ENCODE measurements at places on chromosomes 4 and X.

DNA sequence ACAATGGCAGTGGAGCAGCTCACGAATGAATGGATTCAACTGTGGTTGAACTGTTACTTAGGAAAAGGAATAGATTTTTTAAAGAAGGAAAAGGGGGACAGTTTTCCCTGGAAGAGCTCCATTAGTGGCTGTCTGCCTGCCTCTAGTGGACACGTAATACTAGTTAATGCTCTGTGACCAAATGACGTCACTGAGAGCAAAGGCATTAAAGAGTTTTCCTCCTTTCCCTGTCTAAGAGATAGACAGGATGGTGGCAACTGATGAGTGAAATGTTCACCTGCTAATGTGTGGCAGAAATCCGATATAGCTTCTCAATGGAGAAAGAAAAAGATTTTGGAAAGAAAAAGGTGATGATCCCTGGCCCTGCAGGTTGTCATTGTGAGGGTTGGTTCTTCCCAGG, 52.3 kb upstream of the SCML1 start:
- DNase-seq: no peak

DNA sequence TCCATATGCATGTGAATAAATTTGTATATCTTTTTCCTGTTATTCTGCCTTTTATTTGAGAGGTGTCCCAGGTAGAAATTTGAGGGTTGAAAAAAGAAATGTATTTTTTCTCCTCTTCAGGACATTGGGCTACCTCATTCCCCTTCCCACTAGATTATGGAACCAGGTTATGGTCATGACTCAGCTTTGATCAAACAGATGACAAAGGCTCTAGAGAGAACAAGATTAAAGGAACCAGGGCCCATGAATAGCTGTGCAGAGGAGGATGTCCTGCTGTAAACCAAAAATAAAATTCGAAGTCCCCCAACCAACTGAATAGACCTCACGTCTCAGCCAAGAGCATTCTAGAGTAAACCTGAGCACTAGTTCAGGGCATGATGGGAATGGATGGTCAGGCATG, 313.2 kb downstream of the RAPGEF2 start:
- no peak for DNase-seq

- no peak for DNase-seq
Observed at GRCh38 chr4:88841635-88842034, 144.0 kb upstream of the NAP1L5 start.

- peak; percentile 18 for DNase-seq
Observed at GRCh38 chr4:152936446-152937335, 568 bp downstream of the FHDC1 start.

- peak; percentile 55 for DNase-seq
Observed at GRCh38 chrX:68498508-68499379, at the start of gene YIPF6. TSS of gene YIPF6 (plus strand) at chrX:68499051. CDS start at chrX:68499067, 16 bp downstream.

- DNase-seq: no peak
Observed at GRCh38 chrX:41257801-41258200, 76.2 kb upstream of the DDX3X start.

- peak; percentile 28 for DNase-seq
Observed at GRCh38 chr4:158856852-158857251, 88.0 kb downstream of the FNIP2 start.

GRCh38 chr4:137454767-137455166, 77.5 kb downstream of the PCDH18 start:
- no peak for DNase-seq

GRCh38 chr4:73682508-73682907, 57.9 kb upstream of the CXCL8 start:
- DNase-seq: no peak

GRCh38 chrX:154775419-154776349, 13.0 kb downstream of the DKC1 start:
- DNase-seq: no peak

GRCh38 chrX:123313486-123313885, 129.4 kb downstream of the GRIA3 start:
- DNase-seq: no peak

- no peak for DNase-seq
Observed at GRCh38 chrX:70292788-70293187, 2.9 kb downstream of the KIF4A start.

DNA sequence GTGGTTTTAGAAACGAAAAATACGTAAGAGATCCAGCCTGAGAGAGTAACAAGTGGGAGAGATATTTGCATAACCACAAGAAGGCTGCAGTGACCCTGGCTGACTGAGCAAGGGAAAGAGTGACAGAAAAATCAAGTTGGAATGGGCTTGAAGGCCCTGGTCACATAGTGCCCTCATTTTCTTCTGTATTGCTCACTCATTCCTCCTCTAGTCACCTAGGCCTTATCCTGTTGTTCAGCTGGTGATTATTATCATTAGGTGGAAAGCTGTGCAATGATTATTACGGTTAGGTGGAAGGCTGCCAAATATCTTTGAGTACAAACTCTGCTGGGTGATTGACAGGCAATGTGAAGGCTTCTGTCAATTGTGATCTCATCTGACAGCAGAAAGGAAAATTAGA, 2384.1 kb downstream of the PCDH7 start:
- no peak for DNase-seq

DNA sequence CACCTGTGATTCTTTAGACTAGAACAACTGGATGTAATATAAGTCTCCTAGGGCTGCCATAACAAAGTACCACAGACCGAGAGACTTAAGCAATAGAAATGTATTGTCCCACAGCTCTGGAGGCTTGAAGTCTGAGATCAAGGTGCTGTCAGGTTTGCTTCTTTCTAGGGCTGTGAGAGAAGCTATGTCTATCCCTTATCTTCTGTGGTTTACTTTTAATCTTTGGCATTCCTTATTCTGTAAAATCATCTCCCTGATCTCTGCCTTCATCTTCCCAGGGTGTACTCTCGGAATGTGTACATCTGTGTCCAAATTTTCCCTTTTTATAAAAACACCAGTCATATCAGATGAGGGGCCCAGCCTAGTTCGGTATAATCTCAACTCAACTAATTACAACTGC, 10.3 kb upstream of the HOPX start:
- DNase-seq: no peak

DNA sequence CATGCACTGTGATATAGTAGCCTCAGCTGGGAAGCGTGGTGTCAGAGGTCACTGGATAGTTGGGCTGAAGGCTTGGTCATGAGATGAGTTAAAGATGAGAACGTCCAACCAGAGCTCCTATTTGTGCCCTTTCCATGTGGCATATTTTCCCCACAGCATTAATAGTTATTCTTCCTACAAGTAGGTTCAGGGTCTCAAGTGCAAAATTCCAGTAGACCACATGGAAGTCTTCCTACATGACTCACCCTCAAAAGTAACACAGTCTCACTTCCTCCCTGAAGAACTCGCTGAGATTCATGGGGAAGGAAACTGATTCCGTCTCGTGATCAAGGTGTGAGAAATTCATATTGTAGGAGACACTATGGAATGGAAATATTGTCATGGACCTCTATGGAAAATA, 1212.5 kb upstream of the PRKX start:
- no peak for DNase-seq

GRCh38 chr4:98996765-98997068, 1.2 kb downstream of the METAP1 start:
- DNase-seq: no peak

DNA sequence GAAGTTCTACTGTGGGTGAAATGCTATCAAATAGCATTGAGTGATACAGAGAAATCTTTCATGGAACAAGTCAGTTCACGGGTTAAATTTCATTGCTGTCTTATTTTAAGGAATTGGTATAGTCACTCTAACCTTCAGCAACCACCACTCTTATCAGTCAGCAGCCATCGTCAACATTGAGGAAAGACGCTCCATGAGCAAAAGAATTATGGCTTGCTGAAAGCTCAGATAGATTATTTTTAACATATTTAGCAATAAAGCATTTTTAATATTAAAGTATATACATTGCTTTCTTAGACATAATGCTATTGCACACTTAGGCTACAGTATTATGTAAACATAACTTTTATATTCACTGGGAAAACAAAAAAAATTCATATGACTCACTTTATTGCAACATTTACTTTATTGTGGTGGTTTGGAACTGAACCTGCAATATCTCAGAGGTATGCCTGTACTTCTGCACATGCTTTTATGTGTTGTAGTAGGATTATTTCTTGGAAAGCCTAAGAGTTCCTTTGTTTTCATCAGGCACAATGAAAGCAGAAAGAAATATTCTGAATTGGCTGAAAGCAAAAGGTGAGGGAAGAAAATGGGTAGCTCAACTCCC, 586.7 kb downstream of the GBA3 start:
- no peak for DNase-seq

- no peak for DNase-seq
Observed at GRCh38 chr4:119498527-119498926, 130.1 kb downstream of the PDE5A start.

GRCh38 chr4:145217349-145217748, 37.0 kb upstream of the OTUD4 start:
- no peak for DNase-seq

DNA sequence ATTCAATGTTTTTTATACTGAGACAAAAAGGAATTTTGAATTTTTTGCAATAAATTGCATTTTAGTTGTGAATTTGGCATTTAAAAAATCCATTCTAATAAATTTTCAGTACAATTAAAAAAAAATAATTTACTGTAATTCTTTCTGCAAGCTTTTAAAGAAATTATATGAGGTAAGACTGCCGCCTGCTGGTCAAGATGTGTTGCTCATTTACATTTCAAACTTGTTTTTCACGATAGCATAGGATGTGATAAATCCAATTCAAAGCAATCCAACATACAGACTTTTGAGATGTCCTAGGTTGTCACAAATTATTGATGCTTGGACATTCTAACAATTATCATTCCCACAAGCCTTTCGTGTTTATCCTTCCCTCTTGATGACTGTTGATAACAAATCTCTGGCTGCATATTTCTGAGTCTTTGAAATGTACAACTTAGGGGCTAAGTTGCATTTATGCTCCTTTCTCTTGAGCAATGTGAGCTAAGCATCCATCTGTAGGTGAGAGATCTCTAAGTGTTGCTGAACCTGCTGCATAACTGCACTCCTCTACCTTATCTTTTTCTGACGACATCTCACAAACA, 21.7 kb upstream of the MFAP3L start:
- peak; percentile 17 for DNase-seq

DNA sequence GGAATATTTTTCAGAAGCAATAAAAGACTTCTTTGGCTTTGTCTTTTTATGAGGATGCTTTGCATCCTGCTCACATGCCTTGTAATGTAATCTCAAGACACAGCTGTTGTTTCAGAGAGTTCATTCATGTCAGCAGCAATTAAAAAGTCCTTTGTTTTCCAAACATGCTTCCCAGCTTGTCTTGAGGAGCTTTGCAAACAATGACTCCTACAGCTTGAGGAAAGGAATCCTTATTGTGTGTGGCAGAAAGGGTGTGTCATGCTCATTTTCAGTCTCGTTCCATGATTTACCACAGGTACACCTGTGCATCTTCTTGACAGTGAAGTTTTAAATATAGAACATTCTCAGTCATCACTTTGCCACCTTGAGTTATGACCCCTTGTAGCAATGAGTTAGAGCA, 139.2 kb upstream of the AADAT start:
- DNase-seq: no peak

GRCh38 chr4:118762730-118763477, 73.0 kb downstream of the SEC24D start:
- DNase-seq: no peak

- no peak for DNase-seq
Observed at GRCh38 chrX:153469811-153470410, 465 bp downstream of the HAUS7 start.

GRCh38 chrX:30483996-30484395, 93.6 kb downstream of the TASL start:
- DNase-seq: no peak

DNA sequence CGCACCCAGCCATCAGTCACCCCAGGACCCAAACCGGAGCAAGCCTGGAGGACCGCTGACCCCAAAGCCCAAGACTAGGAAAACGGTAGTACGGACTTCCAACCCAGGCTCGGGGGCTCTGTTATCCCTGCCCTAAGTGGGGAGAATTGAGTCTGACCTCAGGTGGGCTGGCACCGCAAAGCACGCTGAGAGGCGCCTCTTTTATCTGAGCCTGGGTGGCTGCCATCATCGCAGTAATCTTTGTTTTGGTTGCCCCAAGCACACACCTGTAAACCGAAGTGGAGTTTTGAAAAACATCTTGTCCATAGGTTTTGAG, 894 bp upstream of the SH3RF1 start:
- no peak for DNase-seq

DNA sequence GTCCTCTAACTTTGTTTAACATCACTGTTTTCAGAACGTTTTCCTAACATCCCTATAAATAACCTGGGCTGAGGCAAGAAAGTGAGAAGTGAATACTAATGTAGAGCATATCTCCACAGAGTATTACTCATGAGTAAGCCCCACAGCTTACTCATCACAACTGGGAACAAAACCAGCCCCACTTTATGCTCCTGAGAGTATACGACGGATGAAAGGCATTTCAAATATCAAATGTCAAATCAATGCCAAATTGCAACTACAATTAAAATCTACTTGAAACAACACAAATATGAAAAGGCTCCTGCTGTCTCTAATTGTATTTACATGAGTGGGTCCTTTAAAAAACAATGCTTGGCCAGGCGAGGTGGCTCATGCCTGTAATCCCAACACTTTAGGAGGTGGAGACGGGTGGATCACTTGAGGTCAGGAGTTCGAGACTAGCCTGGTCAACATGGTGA, 41.2 kb downstream of the SH3RF1 start:
- peak; percentile 4 for DNase-seq

GRCh38 chrX:154008521-154008920, 11.2 kb downstream of the IRAK1 start:
- DNase-seq: no peak

GRCh38 chr4:41504167-41504818, 33.7 kb upstream of the LIMCH1 start:
- DNase-seq: no peak

- no peak for DNase-seq
Observed at GRCh38 chrX:124518885-124519284, 172.5 kb downstream of the SH2D1A start.
